ENCODE measurements at places on chromosomes 7 and 10.

DNA sequence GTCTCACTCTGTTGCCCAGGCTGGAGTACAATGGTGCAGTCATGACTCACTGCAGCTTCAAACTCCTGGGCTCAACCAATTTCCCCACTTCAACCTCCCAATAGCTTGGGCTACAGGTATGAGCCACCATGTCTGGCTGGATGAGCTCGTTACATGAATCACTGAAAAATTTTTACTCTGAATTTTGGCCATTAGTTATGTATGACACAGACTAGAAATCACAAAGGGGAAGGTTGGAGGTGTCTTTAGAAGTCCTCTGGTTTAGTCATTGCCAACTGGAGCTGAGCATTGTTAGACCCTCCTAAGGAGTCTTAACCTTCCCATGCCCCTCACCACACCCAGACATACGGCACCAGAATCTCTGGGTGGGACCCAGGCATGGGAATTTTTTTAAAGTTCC lies 34.7 kb downstream of the SVIL start:
- DNase-seq = no peak

DNA sequence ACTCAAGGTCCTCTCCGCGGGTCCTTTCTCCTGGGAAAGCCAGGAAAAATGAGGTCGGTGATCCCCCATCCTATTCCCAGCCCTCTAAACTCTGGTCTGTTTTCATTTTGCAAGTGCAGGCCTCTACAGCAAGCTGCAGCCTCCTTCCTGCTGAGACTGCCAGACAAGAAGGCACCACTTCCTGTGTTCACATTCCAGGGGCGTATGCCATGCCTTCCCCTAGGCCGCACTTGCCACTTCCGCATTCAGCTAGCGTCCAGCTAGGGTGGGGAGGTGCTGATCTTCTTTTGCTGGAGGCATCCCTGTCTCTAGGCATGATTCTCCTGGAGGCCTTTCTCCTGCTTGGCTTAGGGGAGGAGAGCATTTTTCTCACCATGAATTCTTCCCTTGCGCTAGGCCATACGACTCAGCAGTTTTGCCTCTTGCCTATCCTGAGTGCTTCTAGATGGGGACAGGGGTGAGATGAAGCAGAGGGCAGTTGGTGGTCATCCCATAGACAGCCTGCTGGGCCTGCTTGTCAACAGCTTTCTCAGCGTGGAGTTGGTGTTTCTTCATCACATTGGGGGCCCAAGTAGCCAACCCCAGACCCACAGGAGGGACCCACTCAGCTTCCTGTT lies 328.9 kb downstream of the RPS24 start:
- no peak for DNase-seq

DNA sequence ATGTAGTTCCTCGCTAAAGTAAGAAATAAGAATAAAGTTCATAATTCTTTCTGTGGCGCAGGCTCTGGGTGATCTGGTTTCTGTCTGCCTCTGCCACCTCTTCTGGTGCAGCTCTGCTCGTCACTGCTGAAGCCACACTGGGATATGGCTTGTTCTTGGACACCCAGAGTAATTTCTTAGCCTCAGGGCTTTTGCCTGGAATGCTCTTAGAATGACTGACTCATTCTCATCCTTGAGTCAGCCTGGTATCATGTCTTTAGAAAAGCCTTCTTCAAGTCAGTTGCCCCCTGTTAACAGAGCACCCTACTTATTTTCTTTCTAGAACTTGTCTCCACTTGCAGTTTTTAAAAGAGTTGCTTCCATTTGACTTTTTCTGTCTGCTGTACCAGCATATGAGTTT lies 2.0 kb downstream of the ZSCAN25 start:
- no peak for DNase-seq

- DNase-seq = no peak
Measured at GRCh38 chr7:20407585-20408466, 77.1 kb downstream of the ITGB8 start.

GRCh38 chr7:101906291-101907240 lies 89.1 kb downstream of the CUX1 start:
- DNase-seq = no peak

GRCh38 chr10:31262672-31263071 lies 56.3 kb upstream of the ZEB1 start:
- DNase-seq = no peak

DNA sequence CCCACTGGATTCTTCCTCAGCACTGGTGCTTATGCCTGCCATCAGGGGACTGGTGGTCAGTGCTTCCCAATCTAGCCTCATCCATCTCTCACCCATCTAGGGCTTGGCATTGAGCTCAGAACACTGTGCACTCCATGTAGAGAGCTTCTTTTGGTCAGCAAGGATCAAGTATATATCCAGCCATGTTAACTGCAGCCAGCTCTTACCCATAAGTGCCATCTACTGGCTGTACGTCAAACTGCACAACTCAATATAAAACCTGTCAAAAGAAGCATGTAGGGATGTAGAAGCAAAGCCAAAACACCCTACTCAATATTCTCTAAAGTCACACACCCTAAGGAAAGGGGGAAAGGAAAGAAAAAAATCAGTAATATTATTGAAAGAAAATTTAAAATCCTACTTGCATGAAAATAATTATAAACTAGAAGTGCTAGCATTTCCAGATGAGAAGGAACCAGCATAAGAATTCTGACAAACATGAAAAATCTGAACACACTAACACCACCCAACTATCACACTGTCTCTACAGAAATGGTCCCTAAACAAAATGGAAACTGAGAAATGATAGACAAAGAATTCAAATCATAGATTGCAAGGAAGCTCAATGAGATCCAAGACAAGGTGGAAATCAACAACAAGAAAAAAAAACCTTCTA lies 531.1 kb upstream of the STEAP1 start:
- DNase-seq = no peak

DNA sequence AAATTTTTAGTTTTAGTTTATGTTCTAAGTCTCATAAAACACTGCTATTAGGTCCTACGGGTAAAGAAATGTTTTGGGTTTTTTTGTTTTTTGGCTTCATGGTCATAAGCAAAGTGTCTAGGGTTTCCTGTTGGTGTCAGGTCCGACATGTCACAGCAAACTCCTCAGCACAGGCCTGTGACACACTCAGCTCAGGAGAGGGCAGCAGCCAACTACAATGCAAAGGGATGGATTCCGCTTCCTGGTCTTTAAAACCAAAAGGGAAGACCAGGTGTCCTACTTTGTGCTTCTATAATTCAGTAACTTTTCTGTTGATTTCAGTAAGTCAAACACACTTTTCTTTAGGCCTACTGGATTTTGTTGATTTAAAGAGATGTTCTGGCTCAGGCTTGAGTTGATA lies 83.8 kb upstream of the MACROH2A2 start:
- DNase-seq = no peak

- peak; percentile 62 for DNase-seq
Measured at GRCh38 chr10:128859738-128860386, 607.2 kb upstream of the MGMT start.

DNA sequence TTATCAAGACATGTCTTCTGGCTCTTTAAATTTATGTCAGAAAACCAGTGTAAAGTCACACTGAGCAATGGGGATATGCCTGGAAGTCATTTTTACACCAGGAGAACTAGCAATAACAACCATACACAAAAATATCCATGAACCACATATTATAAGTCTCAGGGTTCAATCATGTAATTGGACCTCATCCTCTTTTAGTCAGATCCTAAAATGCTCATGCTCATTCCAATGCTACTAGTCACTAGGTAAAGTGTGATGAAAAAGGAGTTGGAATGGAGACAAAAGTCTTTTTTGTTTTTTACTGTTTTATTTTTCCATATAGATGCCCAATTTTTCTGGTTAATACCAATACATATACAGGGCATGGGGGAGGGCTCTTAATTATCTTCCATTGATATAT lies 306.1 kb downstream of the DGKB start:
- DNase-seq = no peak

GRCh38 chr10:71968553-71969474 lies 4.6 kb downstream of the CHST3 start:
- DNase-seq = peak; percentile 16

- DNase-seq = no peak
Measured at GRCh38 chr7:54699715-54700114, 59.3 kb downstream of the SEC61G start.

DNA sequence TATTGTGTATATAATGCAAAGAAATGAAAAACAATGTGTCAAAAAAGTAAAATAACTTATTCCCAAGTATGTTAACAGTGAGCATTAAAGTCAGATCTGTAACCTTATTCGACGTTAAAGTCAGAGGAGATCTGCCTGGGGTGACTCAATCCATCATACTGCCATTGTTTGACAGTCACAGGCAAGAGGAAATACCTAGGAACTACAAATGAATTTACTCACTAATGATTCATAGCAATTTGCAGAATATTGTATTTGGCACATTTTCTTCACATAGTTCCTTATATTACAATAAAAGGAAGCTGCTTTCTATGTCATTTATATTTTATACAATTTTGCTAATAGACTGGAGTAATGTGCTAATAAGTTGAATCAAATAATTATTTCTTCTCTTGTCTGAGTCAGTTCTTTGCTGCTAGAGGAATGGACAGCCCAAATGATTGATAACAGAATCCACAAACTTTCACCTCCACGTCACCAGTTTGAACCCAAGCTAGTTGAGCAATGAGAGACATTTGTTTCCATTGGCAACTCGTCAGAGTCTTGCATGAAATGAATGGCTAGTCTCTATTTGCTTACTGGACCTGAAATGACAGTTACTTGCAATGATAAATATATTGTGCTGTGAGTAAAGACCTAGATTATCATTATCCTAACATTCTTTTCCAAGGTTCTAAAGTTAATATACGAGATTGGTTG lies 48.5 kb upstream of the TMEM106B start:
- DNase-seq = no peak

DNA sequence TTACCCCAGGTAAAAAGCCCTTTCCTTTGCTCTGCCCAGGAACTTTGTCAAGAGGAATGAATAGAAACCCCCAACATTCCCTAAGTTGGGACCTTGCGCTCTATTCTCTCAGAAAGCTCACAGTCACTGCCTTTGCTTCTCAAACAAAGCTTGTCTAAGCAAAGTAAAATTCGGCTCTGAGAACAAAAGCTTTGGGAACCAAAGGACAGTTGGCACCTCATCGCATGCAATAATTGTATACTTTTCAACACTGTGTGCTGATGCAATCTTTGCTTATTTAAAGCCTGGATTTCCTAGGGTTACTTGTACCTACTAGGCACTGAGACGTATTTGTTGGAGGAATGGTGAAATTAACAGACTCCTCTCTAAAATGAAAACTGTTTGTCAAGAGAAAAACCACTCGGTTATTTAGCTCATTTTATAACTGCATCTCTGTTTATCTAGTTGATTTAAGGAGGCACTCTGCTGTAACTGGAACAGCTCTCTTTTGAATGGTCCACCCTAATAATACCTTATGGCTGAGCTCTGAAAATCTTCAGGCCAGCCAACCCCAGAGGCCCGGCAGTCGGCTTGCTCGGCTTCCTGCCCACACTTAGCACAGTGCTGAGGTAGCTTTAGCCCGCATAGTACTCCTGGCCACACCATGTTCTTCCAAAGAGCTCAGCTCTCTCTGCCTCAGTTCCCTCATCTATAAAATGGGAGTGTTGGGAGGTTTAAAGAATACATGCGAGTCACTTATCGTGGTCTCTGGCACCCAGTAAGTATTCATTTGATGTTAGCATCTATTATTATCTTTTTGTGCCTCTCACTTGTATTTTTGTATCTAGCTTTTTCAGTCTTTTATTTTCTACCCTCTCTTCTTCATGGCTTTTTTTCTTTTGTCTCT lies 80.2 kb upstream of the PRR15 start:
- no peak for DNase-seq

GRCh38 chr10:48634198-48634983 lies 29.5 kb upstream of the ARHGAP22 start:
- DNase-seq = no peak

- no peak for DNase-seq
Measured at GRCh38 chr10:841535-841934, 90.0 kb downstream of the LARP4B start.

DNA sequence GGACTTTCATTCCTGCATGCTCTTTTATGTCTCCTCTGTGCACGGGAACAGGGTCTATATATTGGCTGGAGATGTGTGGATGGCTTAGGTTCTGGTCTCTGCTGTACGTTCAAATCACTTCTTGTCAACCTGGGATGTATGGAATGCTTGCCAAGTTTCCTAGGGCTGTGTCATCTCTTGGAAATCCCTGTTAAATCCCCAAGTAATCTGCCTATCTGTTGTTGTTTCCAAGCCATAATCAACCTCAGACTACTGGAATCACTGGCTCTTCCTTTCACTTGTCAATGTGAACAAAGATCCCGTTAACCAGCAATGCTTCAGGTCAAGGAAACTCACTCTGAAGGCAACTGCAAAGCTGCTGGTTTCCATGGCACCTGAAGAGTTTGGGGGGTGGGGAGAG lies 93.3 kb upstream of the FAM171A1 start:
- DNase-seq = no peak

DNA sequence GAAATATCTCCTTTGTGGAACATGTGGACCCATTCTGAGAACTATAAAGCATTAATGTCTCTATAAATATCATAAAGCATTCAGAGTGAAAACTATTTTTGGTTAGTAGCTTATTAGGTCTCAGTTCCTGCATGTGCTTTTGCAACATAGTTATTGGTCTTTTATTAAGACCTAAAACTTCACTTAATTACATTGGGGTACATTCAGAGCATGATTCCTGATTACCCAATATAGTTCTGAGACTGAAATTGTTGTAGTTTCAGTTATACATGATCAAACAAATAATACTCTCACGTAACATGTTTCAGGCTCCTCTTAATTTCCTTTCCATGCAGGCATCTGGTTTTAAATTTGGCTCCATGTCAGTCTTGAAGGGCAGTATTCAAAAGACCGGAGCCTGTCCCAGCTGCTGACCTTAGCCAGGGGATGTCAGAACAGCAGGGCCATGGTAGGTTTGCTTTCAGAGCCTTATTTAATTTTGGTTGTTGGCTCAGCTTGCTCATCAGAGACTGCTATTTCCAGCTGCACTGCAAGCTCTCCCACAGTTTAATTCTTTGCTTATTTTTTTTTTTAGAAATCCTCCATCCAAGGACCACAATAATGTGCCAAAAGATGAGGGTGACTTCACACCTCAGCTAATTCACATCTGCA lies 447.8 kb upstream of the FZD8 start:
- no peak for DNase-seq

- peak; percentile 70 for DNase-seq
Measured at GRCh38 chr10:103840740-103841070, 14.7 kb downstream of the SH3PXD2A start.

DNA sequence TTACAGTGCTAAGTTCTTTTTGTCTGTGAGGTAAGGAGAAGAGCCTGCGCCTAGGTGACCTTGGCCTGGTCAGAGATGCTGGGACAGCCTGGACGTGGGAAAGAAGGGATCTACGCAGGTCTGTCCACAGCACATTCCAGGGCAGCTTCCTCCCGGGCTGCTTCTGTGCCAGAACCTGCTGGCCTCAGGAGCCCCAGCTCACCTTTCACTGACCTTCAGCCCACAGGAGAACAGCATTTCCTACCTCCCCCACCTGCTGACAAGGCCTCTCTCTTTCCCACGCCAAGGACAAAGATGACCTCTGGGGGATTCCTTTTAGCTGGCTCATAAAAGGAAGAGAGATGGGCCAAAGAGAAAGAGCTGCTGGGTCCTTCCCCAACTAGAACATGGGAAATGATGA lies 260.6 kb downstream of the KCNMA1 start:
- DNase-seq = no peak

- no peak for DNase-seq
Measured at GRCh38 chr10:88848499-88848898, 3.1 kb downstream of the ANKRD22 start.

GRCh38 chr10:99497343-99498025 lies 35.3 kb upstream of the NKX2-3 start:
- no peak for DNase-seq
